WERI-Rb-1 (cell line): ENCODE measurements at places on chromosomes 12 and 14.
A peak's percentile ranks its signal among the peaks of the same experiment; 100 is the strongest.

DNA sequence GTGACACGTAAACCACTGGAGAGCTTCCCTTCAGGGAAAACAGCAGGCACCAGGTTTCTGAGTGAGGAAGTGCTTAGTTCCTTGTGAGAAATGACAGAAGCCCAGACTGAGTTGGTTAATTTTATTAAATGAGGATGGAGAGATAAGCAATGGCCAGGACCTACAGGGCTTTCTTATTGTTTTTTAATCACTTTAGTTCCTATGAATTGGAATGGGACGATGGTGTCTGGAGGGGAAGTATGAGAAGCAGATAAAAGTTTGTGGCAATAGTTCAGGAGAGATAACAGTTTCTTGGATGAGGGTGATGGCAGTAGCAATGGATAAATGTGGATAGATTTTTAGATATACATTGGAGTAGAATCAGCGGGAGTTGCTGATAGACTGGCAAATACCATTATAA, 86.5 kb upstream of the PTPRR start:
- no peak for DNase-seq

GRCh38 chr14:57068511-57068910, 200.2 kb downstream of the EXOC5 start:
- DNase-seq, result peak; percentile 64

GRCh38 chr14:103444837-103445524, 59.8 kb downstream of the MARK3 start:
- no peak for DNase-seq

DNA sequence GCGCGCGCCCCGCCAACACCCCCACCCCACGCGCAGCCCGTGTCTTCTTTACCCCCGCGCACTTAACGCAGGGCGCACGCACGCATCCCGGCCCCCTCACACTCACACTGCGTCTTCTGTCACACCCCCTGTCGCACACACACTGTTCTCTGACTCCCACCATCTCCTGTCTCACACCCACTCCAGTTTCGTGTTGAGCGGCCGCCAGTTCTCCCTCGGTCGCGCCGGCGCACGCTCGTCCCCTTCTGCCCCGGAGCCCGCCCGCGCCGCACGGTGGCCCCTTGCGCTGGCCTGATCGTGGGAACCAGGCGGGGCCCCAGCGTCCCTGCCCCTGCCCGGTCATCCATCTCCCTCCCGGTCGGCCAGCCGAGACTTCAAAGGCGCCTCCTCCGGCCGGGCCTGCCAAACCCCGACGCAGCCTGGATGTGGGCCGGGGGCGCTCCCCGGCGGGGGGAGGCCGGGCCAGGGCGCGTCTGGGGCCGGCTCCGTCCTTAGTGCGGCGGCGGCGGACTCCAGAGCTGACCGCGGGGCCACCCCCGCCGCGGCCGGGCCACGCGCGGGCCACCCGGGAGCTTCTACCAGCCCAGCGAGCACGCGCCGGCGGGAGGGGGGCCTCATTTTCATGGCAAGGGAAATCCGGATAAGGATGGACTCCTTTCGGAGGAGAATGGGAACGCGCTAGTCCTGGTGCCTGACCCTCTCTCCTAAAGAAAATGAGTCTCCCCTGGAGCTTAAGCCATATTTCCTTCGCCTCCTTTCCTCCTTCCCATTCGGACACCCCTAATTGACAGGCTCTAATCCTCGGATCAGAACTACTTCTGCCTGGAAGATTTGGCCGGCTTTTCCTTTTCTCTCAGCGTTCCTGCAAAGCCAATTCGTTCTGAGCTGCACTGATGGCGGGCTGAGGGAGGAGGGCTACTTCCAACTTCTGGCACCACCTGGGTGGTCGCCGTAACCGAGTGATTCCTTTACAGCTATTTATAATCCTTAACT, 82.0 kb upstream of the HMGA2 start:
- peak; percentile 69 for DNase-seq

DNA sequence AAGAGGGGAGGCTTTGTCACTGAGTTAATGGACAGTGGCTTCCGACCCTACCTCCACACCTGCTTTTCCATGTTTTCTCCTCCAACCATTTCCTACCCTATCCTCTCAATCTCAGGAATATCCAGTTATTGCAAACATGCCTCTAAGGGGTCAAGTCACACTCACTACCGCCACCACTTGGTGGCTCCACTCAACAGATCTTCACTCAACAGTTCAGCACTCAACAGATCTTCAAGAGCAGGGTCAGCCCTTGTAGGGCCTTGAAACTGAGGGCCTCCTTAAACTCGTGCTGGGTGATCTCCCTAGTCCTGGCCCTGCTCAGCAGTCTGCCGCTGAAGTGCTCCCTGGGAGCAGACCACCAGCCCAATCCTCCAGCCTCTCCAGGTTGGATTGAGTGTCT, 14.2 kb downstream of the ZNF641 start:
- DNase-seq, result no peak

GRCh38 chr14:32366256-32366879, 37.3 kb downstream of the AKAP6 start:
- peak; percentile 41 for DNase-seq

DNA sequence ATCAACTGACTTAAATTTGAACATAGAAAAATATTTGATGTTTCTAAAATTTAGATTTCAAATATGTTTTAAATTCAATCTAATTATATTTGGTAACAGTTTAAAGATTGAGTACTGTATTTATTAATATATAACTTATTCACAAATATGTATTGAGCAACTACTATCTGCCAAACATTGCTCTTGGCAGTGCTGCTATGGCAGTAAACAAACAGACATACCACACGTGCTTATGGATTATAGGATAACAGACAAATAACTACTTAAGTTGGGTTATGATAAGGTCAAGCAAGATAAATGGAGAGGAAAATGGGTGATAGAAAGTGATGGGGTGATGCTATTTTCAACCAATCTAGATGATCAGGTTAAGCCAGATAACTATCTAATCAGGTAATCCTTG, 538.1 kb downstream of the C12orf50 start:
- no peak for DNase-seq

DNA sequence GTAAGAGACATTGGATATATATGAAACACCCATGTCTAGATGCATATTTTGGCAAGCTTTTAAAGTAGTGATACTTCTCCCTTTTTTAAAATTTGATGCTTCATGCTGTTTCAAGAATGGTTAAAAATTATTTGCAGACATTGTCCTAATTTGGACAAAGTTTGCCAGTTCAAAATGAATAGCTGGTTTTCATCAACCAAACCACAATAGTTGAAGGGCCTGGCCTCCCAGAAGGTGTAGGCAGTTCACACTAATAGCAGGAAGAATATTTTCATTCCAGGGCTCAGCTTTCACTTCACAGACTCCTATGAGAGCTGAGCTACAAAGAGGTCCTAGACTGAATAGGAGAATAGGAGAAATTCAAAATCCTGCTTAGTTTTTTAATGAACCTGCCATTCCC, 78.7 kb downstream of the STXBP6 start:
- DNase-seq, result no peak

DNA sequence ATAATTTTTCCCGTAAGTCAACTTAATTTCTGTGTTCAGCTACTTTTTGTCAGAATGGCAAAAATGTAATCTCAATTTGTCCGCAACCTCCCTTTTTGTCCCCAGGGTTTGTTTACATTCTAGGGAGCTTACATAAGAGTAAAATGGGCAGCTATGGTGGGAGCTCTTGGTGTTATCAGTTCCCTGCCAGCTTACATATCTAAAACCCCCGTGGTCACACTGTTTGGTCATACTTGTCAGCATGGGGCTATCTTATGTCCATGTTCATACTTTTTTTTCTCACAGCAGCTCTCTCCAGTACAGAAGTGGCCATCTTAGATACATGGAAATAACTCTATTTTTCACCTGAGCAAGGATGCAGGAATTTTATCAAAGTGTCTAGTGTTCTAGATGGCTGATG, 16.7 kb downstream of the SLCO1C1 start:
- DNase-seq, result no peak

DNA sequence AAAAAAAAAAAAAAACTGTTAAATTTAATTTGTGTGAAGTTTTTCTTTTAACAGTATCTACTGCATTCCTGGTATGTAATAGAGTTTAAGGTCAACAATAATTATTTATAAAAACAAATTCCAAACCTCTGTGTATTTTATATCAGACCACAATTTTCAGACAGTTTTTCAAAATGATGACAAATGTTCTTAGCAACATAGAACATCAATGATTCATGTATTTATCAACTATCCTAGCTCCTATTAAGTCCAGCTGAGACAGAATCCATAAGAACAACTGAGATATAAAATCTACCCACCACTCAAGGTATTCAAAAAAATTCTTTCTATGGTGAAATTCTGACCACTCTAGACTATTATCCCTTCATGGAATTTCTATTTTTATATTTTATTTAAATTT, 144.5 kb downstream of the EPS8 start:
- no peak for DNase-seq

DNA sequence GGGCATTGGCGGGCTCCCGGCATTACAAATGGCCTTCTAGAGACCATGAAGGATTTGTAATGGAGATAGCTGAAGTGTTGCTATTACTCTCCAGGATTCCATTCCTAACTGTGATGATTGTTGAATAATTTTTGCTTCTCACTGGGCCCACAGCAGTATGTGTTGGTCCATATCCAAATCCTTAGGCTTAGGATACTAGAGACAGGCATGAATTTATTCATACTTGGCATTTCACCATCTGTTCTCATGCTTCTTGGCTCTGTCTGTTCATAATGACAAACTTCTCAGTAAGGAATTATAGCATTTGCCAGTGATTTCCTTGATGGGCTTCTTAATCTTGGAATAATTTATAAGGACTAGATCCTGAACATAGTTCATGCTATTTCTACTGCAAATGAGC, 832.9 kb downstream of the C12orf50 start:
- no peak for DNase-seq

GRCh38 chr12:23893611-23894010, 55.9 kb downstream of the SOX5 start:
- no peak for DNase-seq

DNA sequence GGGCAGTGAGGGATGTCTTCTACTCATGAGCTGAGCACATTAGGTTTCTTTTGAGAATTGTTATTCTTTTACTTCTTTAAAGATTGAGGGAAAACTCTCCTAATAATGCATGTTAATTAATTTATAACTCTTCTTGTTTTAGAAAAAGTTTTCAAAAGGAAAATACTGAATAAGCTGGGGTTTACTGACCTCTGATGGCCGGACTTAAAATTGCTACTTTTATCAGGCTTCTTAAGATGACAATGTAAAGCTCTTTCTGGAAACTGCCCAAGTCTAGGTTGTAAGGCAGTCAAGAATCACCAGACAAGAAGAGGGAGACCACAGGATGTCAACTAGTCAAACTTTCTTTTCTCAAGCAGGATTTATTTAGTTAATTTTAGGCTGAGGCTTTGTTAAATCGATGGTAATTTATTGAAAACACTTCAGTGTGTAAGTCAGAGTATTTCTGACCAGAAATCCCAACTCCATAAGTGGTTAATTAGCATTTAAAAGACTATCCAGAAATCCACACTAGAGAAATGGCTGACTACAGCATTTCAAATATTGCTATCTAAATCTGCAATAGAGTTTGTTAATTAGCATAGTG, 82.1 kb downstream of the AVPR1A start:
- no peak for DNase-seq
